ENCODE measurements at places on chromosomes 12 and 14.

DNA sequence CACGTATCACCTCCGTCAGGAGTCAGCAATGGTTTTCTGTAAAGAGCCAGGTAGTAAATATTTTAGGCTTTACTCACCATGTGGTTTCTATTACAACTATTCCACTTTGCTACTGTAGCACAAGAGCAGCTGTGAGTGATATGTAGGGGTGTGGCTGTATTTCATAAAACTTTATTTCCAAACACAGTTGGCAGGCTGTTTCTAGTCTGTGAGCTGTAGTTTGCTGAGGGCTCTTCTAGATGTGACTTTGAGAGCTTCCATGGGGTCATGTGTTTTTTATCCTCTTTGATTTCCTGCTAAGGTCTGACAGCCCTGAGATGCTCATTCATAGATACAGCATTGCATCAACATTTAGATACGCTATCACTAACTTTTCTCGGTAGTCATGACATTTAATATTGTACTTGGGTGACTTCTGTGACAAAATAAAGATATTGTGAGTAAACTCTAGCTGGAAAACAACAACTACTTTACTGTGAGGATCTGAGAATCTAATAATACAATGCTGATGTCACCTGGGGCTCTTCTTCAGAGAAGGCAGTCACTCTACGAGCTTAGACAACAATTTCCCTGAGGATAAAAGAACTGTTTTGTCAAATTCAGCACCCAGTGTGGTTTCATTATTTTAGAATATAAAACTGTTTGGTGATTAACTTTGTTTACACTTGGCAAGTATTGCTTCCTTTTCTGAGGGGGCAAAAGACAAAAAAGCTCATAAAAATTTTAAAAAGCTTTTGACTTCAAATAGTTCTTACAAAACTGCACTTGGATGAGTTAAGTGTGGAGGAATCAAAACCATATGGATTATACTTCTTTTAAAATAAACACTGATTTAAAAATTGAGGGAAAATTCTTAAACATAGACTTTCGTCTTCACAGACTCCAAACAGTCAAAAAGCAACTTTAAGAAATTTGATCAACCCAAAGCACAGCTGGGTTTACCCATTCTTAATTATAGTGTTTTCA lies 231.2 kb upstream of the DCN start:
- DNase-seq: peak; percentile 93

DNA sequence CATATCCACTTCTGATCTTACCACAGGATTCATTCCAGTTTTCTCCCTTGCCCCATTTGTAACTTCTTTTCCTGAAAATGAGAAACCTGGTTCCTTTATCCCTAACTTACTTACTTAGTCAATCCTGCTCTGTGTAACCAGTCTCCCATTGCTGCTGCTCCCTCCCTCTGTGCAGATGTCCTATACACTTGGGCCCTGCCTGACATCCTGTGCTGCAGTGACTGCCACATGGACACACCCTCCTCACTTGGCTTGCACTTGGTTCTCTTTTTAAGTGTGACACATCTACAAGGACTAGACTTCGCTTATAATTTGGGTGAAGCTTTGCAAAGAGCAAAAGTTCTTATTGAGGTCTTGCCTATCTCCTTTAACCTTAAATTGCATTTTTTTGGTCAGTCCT lies 51.4 kb downstream of the FGD4 start:
- DNase-seq: no peak

GRCh38 chr12:63440048-63440447 lies 228.2 kb downstream of the DPY19L2 start:
- no peak for DNase-seq

- no peak for DNase-seq
Observed at GRCh38 chr12:93108985-93109384, 179.9 kb upstream of the EEA1 start.

DNA sequence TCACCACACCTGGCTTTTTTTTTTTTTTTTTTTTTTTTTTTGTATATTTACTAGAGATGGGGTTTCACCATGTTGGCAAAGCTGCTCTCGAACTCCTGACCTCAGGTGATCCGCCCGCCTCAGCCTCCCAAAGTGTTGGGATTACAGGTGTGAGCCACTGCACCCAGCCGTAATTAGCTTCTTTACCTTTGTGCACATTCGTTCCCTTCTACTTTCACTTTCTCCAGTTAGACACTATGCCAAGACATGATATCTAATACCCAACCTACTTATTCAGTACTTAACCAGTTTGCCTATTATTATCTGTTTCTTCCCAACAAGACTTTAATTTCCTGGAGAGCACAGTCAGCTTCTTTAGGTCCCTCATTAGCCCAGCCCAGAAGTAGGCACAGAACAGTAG lies 5.3 kb downstream of the STYK1 start:
- no peak for DNase-seq

DNA sequence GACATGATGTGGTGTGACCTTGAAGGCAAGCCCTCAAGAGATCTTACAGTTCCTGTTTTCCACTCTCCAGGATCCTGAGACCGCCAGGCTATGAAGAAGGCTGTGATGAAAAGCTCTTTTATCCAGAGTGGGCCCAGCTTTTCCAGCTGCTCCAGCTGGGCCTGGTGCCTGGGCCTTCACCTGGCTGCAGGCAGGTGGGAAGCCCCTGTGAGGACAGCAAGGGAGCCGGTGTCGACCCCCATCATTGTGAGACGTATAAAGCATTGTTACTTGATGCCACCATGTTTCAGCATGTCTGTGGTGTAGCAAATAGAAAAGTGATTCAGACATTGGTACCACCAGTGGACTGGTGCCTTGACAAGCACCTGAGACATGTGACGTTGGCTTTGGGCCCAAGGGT lies 190.2 kb downstream of the KIF26A start:
- DNase-seq: no peak

DNA sequence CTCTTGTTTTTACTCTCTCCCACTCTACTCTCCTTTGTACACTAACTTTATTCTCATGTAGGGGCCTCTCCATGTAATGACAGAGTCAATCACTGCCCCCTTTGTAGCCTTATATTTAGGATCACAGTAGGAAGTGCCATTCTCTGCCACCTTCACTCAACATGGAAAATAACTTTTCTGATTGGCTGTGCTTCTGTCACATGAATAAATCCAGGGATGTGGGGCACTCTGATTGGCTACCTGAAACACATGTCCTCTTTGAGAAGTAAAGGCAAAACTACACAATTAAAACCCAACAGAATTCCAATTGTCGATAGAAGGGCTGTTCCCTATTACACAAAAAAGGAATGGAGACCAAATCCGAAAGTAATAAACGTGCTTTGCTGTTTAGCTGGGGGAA lies at the start of gene RNASE9:
TSS of gene RNASE9 (minus strand) at position 87 of the 400 bp plus-strand sequence.
- no peak for DNase-seq

DNA sequence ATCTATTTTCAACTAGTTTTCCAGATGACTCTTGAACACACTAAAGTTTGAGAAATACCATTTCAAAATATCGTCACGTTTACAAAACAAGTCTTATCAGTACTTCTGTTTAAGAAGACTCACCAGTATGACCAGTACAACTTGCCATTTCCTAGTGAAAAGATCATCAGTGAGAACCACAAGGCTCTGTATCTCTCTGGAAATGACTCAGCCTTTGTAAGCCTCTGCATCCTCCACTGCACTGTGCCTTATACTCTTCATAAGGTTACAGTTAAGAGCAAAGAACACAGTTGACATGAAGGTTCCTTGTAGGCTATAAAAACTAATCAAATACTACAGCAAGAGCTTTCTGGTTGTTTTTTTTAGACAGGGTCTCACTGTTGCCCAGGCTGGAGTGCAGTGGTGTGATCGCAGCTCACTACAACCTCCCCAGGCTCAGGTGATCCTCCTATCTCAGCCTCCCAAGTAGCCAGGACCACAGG lies 5.7 kb upstream of the VTI1B start:
- DNase-seq: peak; percentile 92

- no peak for DNase-seq
Observed at GRCh38 chr14:21083565-21084325, 13.6 kb downstream of the ARHGEF40 start.

- no peak for DNase-seq
Observed at GRCh38 chr12:96134200-96134599, 60.0 kb upstream of the ELK3 start.

- DNase-seq: no peak
Observed at GRCh38 chr14:100706860-100707259, 19.8 kb upstream of the DLK1 start.

DNA sequence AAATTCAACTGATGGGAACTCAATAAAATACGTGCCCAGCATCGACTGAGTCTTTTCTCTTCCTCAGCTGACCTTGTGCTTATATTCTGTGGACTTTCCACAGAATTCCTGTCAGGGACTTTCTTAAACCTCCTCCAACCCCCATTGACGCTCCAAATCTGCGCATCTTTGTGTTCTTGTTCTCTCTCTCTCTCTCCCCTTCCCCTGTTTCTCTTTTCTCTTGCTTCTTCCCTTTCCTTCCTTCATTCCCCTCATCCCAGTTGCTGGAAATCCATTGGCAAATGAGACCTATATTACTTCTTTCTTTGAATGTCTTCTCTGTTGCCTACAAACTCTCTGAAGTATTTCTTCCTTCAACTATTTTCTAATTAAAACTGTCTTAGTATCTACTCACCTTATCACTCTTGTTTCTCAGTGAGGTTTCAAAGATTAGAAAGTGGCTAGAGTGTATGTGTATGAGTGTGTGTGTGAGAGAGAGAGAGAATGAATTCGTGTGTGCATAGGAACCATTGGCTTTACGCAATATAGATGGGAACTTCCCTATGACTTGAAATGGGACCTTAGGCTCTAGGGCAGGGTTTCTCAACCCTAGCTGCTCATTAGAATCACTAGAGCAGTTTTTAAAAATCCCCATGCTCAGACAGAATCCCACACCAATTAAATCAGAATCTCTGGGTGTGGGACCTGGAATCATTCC lies 41.8 kb upstream of the DHRS7 start:
- DNase-seq: peak; percentile 52

- no peak for DNase-seq
Observed at GRCh38 chr12:2477009-2477766, 317.6 kb upstream of the FKBP4 start.

GRCh38 chr12:8453796-8454195 lies 2.0 kb upstream of the CLEC6A start:
- no peak for DNase-seq

Data from epithelial cell of esophagus (primary cell).